GM10248 (cell line): ENCODE measurements at places on chromosomes 11 and 22.

DNA sequence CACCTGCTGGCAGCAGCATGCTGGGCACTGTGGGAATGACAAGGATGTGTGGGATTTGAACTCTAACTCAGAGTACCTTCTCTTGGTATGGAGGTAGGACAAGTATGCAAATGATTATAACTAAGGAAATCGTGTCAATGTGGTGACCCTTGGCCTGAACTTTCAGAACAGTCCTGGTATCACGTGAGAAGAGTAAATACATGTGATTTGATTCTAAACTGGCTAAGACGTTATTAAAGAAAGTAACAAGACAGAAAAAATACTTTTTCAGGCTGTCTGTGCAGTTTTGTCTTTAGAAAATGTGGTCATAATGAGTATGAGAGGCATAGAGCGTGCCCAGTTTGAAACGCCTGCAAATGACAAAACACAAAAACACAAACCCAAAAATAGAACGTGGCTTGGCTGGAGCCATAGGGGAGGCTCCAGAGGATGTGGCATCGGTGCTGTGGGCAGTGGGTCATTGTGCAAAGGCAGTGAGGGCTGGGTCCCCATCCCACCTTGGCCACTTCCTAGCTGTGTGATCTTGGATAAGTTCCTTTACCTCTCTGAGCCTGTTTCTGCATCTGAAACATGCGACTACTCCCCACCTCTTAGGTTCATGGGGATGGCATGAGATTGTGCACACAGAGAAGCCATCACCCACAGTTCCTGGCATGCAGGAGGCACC is 18.4 kb upstream of the IL2RB start:
- no peak for DNase-seq

DNA sequence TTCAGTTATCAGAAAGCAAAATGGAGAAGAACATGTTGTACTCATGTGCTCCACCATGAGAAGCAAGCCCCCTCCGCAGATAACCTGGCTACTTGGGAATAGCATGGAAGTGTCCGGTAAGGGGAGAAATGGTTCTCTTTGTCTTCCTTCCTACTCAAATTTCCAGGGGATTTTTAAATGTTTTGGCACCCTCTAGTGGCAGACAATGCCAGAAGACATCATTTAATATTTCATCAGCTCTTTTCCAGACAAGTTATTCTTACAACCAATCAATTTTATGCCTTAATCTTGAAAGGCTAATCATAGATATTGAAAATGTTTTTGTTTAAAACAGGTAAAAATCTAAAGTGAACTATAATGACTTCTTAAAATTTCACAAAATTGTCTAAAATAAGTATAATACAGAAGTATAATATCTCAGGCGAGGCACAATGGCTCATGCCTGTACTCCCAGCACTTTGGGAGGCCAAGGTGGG is 15.7 kb downstream of the CRTAM start:
- peak; percentile 56 for DNase-seq

GRCh38 chr22:36239150-36239400 is 252 bp downstream of the APOL2 start:
- peak; percentile 28 for DNase-seq

GRCh38 chr22:30307041-30307574 is 17.8 kb upstream of the CASTOR1 start:
- no peak for DNase-seq

- DNase-seq, result no peak
These were observed 100.9 kb upstream of the LDLRAD3 start for GRCh38 chr11:35842958-35843357.

DNA sequence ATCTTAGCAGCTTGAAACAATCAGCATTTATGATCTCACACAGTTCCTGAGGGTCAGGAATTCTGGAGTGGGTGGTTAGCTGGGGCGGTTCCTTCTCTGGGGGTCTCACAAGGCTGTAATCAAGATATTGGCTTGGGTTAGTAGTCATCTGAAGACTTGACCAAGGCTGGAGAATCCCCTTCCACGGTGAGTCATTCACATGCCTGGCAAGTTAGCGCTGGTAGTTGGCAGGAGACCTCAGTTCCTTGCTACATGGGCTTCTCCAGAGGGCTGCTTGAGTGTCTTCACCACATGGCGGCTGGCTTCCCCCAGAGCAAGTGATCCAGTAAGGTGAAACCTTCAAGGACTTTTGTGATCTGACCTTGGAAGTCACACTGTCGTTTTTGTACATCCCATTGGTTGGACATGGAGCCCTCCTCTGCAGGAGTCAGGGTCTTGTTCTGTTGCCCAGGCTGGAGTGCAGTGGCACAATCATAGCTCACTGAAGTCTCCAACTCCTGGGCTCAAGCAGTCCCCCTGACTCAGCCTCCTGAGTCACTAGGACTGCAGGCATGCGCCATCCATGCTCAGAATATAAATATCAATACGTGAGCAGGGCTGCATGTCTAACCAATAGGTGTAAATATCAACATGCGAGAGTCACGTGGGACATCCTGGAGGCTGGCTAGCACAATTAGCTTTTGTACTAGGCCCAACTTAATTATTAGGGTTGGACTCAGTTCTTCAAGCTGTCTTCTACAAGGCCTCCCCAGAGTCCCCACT is 7.2 kb upstream of the NIPSNAP1 start:
- no peak for DNase-seq

GRCh38 chr11:108813086-108813485 is 148.2 kb downstream of the DDX10 start:
- no peak for DNase-seq

DNA sequence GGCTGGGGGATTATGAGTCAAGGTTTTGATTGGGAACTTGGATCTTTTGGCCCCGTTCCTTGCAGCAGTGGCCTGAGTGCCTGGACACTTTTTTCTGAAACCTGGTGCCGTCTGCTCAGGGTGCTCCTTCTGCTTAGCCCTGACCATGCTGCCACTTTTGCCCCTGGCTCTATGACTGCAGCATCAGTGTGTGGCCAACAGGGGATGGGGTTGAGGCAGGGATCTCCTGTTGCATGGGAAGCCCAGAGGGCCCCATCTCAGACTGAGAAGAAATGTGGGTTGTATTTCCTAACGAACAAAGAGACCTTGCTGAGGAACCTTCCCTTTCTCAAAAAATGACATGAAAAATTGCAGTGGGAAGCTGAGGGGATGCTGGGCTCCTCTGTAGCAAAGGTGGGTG is 18.7 kb downstream of the POU2F3 start:
- no peak for DNase-seq

- DNase-seq, result no peak
These were observed 23.1 kb upstream of the COMT start for GRCh38 chr22:19918332-19919106.

DNA sequence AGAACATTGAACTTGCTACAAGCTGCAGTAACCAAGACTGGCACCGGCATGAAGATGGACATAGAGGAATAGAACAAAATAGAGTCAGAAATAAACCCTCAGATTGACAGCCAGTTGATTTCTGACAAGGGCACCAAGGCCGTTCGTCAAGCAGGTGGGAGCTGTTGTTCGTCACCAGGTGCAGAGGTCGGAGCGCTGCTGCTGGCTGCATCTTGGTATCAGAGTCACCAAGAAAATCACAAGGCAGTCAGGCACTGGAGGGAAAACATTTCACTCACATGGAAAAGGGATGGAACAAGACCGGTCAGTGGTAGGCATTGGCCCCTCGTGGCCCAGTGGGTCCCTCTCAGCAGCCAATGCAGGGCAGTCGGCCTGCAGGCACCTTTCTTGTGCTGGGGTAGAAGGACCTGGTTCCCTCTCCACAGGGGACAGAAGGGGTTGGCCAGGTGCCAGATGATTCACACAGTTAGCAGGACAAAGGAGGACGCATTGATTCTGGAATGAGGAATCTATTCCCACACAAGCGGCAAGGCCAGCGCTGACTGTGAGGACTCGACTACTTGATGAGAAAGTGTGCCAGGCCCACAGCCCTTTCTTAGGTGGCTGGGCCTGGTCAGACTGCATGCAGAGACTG is 115.8 kb upstream of the FGF3 start:
- no peak for DNase-seq

GRCh38 chr11:59172345-59173079 is 580 bp downstream of the DTX4 start:
- peak; percentile 68 for DNase-seq

- no peak for DNase-seq
These were observed 13.5 kb downstream of the SLC43A1 start for GRCh38 chr11:57501953-57502352.

- DNase-seq, result no peak
These were observed 871 bp upstream of the SIDT2 start for GRCh38 chr11:117177534-117178209.

DNA sequence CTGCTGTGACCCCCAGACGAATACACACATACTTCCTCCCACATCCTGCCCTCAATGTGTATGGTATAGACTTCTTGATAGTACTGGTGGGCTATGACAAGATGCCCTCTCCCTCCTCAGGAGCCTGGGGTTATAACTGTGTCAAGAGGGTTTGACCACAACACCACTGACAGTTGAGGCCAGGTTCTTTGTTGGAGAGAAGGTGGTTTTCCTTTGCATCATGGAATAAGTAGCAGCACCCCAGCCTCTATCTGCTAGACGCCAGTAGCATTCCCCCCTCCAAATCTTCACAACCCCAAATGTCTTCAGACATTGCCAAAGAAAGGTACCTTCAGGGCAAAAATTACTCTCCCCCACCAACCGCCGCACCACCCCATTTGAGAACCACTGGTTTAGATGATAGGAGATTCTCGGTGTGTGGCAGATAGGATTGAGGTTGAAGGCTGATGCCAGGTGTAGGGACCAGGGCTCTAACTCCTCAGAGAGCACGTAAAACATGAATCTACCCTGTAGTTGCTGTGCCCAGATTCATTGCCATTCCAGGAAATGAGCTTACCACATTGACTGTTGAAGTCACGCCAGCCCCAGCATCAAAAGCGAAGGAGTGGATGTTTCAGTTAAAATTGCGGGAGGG is 5.5 kb upstream of the MYO18B start:
- DNase-seq, result no peak

DNA sequence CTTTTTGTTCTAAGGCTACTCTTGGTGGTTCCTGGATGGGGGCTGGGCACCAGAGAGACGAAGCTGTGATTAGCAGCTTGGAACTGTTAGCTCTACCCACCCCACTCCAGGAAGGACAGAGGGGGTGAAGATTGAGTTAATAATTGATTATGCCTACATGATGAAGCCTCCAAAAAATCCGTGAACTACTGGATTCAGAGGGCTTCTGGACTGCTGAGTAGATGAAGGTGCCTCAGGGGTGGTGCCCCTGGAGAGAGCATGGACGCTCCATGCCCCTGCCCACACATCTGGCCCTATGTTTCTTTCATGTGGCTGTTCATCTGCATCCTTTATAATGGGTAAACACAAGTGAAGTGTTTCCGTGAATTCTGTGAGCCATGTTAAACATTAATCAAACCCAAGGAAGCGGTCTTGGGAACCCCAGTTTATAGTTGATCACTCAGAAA is 47.3 kb upstream of the CYP2D6 start:
- DNase-seq, result no peak

GRCh38 chr22:22983816-22984215 is 86.5 kb upstream of the GNAZ start:
- DNase-seq, result no peak

GRCh38 chr11:45590743-45591142 is 74.7 kb downstream of the CHST1 start:
- no peak for DNase-seq

DNA sequence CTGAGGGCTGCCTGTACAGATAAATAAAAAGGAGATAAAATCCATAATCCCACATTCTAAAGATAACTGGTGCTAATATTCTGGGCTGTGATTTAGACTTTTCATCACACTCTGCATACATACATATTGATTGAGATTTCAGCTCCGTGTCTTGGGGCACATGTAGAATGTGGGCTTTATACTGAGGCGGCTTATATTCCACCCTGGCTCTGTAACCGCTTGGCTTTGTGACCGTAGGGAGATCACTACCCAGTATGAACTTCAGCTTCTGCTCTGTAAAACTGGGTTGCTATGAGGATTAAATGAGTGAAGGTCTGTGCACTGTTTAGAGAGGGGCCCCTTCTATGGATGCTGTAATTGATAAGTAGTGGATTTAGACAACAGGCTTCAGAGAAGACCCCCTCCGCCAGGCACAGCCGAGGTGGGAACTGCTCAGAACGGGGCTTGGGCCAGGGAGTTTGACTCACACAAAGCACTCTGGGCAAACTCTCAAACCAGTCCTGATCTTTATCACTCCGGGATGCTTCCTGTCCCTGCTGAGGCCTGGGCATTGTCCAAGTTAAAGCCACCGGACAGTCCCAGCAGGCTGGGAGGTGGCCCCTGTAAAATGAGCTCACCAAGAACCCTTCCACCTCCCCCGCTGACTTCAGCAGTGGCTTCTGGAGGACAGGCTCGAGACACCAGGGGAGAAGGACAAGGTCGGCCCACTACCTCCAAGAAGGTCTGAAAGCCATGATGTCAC is 17.2 kb downstream of the KIAA1671 start:
- no peak for DNase-seq
